Stimulated activated CD8-positive, alpha-beta memory T cell treated with anti-CD3 and anti-CD28 coated beads, Interleukin-2, amount 100 ng/mL, for 48 hours (primary cell): ENCODE measurements at places on chromosomes 12 and 14.

DNA sequence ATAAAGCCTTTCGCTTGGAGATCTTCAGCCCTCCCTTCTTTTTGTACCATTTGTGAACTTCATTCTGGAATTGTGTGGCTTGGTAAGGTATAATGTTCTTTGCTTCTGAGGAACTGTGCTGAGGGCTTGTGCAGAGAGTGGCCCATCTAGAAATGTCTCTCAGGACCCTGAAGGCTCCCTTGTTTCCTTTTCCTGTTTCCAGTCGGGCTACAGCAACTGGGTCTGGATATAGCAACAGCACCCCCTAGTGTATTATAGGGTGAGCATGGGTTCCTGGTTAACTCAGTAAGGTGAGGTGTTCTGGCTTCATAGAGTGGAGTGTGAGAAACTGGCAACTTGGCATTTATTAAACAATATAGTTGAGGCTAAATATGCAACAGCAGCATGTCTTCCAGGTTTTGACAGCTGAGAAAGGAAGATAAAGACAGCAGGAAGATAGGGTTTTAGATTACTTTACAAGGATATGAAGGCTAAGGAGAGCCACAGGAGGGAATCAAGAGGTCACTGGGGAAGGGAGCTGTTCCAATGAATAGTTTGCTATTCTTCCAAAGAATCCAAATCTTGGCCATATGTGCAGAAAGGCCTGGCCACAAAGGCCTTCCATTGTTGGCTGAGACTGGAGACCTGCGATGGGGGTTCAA, 49.1 kb upstream of the RNU6-8 start:
- DNase-seq = peak; percentile 6

DNA sequence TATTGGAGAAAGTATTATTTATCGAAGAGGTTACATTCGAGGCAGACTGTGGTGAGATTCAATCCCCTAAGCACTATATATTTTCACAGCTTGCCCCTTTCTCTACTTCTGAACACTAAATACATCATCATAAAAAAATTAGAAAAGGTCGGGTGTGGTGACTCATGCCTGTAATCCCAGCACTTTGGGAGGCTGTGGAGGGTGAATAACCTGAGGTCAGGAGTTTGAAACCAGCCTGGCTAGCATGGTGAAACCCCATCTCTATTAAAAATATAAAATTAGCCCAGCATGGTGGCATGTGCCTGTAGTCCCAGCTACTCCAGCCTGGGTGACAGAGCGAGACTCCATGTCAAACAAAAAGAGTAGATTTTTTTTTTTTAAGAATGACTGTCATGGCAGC, 70.6 kb upstream of the MYF6 start:
- DNase-seq = no peak

- peak; percentile 92 for DNase-seq
These were observed at the start of gene ZNF839 for GRCh38 chr14:102319351-102320032. Gene ZNF839, plus strand, starts transcription at chr14:102319746. Its CDS starts 20 bp downstream, at chr14:102319766.

GRCh38 chr12:64572241-64572640, 38.1 kb upstream of the RASSF3 start:
- DNase-seq = no peak

GRCh38 chr14:61107869-61108493, 126.9 kb downstream of the SLC38A6 start:
- DNase-seq = no peak

- DNase-seq = no peak
These were observed 21.7 kb downstream of the CBX5 start for GRCh38 chr12:54258201-54258681.

DNA sequence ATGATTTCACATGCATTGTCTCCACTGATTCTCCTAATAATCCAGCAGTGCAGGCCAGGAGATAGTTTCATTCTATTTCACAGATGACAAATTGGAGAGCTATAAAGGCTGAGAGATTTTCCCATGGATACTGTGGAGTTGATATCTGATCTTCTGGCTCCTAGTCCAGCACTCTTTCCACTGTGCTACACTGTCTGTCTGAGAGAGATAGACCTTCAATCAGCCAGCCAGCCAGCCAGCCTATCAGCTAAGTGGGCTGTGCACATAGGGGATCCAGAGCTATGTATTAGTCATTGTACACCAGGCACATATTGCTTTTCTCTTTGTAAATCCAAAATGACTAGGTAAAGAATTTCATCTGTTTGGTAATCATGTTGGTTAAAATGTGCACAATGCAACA, 91.8 kb upstream of the ATP2B1 start:
- DNase-seq = no peak

- DNase-seq = peak; percentile 53
These were observed 19.6 kb downstream of the LGMN start for GRCh38 chr14:92728759-92729364.

- DNase-seq = no peak
These were observed 1.2 kb downstream of the P2RX7 start for GRCh38 chr12:121133838-121134237.

GRCh38 chr12:67456431-67456901, 187.3 kb downstream of the CAND1 start:
- no peak for DNase-seq

DNA sequence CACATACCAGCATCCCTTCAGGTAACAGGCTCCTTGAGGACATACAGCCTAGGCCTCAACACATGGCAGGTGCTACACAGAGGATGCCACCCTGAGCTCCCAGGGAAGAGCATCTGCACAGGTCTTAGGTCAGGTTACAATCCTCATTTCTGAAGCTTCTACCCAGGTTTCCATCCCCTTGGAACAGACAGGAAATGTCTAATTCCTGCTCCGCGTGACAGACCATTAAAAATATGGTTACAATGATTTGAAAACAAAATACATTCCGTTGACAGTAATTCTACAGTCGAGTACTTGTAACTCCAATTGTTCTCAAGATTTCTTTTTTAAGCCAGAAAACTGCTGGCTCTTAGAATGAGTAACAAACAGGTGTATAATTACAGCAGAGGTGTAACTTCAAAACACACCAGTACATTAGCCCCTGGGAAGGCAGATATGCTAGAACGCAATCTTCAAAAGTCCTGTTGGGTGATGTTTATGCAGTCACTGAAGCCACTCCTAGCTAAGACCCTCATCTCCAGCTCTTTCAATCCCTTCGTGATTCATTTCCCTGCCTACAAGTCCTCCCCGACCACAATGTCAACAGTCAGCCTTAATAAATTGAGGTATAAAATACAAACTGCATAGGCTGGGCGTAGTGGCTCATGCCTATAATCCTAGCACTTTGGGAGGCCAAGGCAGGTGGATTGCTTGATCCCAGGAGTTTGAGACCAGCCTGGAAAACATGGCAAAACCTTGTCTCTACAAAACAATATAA, 11.6 kb downstream of the SETD3 start:
- DNase-seq = no peak

DNA sequence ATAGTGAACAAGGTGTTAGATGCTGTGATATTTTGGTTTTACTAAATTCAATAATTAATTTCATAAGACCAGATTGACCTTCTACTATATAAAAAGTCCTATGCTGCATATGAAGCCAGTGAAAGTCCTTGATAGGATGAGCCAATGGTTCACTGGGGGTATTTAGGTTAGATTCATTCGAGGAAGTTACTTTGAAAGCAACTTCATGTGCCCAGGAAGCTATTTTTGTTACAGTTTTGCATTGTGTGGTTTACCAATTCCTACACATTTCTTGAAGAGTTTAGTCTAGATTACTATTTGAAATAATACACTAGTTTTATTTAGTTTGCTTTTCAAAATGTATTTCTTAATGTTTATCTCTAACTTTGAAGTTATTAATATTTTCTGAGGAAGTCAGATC, 58.5 kb upstream of the RMST start:
- no peak for DNase-seq
